ENCODE measurements at places on chromosomes 5 and 9.

- peak; percentile 52 for DNase-seq
These were observed 114.9 kb upstream of the NFIB start for GRCh38 chr9:14428781-14429230.

- no peak for DNase-seq
These were observed 81.0 kb downstream of the F2RL2 start for GRCh38 chr5:76542241-76542640.

DNA sequence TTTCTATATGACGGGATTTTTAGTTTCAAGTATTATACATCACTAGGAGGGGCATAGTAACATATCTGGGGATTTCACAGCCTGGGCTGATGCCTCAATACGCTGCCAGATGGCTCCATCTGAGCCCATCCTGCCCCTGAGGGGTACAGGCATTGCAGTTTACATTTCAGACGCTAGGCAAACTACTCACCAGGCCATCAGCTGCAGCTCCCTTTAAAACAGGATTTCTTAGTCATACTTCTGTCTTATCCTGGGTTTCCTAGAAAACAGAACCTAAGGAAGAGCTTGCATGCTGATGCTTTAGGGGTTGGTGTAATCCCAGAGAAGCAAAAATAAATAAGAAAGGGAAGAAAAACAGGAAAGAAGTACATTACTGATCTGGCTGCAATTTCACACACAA, 372.8 kb upstream of the PIK3R1 start:
- DNase-seq = no peak

DNA sequence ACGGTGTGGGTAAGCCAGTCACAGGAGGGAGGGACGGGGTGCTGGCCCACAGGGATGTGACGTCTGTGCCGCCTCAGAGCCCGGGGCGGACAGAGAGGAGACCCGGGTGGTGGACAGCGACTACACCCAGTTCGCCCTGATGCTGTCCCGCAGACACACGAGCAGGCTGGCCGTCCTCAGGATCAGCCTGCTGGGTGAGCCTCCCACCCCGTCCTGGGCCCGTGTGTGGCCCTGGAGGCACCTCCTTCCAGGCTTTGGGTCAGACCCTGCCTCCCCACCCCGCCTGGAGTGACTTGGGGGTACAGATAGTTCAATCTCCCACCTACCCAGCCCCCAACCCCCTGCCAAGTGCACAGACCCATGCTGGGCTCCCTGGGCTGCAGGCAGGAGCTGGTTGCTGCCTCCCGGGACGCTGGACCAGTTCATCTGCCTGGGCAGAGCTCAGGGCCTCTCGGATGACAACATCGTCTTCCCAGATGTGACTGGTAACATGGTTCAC, 1.7 kb downstream of the LCN12 start:
- DNase-seq = no peak

GRCh38 chr9:129568560-129569501, 52.1 kb downstream of the C9orf50 start:
- no peak for DNase-seq

DNA sequence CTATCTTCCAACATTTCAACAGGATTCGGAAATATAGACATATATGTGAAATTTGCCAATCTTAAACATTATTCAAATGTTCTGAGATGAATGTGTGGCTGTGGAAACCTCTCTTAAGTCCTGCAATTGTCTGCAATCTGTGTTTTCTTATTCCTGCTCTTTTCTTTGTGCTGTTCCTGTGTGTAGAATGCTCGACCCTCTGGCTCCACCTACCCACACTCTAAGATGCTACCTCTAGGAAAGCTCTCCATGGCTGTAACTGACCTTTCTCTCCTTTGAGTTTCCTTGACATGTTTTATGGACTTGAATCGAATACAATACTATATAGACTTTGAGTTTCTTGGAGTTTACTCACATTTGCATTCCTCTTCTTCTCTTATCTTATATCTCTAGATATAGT, 120.6 kb upstream of the ASTN2 start:
- no peak for DNase-seq

GRCh38 chr9:116765011-116765410, 77.9 kb downstream of the TRIM32 start:
- no peak for DNase-seq

GRCh38 chr9:92971776-92972175, 24.5 kb downstream of the FGD3 start:
- DNase-seq = no peak

GRCh38 chr5:88824892-88825583, 57.9 kb downstream of the MEF2C start:
- no peak for DNase-seq

- DNase-seq = peak; percentile 15
These were observed 117.1 kb upstream of the WWC1 start for GRCh38 chr5:168174376-168174775.

GRCh38 chr5:164727012-164727411, 1221.6 kb downstream of the MAT2B start:
- no peak for DNase-seq

DNA sequence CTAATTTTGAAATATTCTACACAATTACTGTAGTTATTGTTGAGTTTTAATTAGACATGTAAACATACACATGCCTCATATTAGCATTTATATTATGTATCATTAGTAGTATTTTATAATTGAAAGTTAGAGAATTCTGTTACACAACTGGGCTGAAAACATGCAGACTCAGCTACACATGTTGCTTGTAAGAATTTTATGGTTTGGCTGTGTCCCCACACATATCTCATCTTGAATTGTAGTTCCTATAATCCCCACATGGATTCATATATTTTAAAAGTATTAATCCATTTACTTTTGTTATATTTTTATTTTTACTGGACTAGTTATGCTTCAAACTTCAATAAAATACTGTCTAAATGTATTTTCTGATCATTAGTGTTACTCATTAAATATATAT, 2075.3 kb upstream of the C9orf72 start:
- no peak for DNase-seq

DNA sequence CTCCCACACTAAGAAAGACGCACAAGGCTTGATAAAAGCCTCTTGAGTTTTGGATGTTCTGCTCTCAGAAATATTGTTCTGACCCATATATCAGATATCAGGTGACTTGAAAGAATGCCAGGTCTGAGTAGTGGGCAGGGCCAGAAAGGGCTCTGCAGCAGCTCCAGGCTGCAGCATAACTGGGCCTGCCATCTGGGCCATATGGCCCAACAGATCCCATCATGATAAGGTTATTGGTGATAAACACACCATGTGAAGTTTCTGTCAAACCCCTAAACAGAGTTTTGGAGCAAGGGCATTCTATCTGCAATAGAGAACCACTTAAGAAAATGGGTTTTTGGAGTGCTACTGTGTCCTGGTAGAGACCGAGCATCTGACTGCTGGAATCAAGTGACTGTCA, 29.8 kb upstream of the NPM1 start:
- DNase-seq = no peak

- no peak for DNase-seq
These were observed 201.3 kb downstream of the ALDH1A1 start for GRCh38 chr9:72751541-72751940.

DNA sequence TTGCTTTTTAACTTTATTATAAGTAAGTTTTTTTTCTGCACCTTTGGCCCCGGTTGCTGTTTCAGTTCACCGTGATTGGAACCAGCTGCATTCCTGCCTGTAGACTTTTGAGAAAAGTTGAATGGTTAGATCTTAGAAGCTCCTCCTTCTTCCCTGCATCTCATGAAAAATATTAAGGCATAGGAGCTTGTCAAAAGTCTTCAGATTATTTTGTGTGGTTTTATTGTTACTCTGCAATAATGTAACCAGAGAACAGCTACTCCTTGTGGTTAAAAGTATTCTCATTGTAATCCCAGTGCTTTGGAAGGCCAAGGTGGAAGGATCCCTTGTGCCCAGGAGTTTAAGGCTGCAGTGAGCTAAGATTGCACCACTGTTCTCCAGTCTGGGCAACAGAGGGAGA, 3.3 kb upstream of the SLC2A8 start:
- no peak for DNase-seq

GRCh38 chr9:86511614-86512360, 157.6 kb upstream of the TUT7 start:
- no peak for DNase-seq

GRCh38 chr5:107451028-107451427, 219.7 kb downstream of the EFNA5 start:
- no peak for DNase-seq

DNA sequence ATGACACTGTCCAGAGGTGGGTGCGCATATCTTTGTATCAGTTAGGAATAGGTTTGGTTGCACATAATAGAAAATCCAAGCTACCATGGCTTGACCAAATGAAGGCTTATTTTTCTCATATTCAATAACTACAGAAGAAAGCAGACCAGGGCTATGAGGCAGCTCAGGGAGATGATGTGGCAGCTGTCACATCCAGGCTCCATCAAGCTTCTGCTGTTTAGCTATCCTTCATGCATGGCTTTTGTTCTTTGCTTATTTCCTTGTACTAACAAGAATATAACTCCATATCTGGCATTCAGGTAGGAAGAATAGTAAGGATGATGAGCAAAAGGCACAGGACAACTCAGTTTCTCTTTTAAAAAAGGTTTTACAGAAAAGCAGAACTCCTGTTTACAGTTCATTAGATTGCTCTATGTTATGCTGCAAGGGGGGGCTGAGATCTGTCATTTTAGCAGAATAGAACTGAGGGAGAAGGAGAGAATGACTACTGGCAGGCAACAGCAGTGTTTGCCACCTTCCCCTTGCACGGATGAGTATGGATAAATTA, 336.1 kb downstream of the MLLT3 start:
- no peak for DNase-seq

- DNase-seq = no peak
These were observed 38.7 kb upstream of the SYNPO start for GRCh38 chr5:150601491-150602345.

- no peak for DNase-seq
These were observed 18.9 kb upstream of the NSMF start for GRCh38 chr9:137477778-137478612.

DNA sequence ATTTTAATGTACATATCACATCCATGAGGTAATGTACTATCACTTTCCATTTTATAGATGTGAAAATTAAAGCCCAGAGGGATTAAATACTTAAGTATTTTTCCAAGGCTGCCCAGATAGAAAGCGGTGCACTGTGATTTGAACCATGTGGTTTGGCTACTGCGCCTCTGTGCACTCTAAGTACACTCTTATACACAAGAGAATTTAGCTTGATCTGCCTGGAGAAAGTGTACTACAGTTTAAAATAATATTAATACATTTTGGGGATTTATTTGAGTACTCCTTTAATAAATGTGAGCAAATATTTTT, 360.4 kb upstream of the ACTBL2 start:
- DNase-seq = peak; percentile 1

DNA sequence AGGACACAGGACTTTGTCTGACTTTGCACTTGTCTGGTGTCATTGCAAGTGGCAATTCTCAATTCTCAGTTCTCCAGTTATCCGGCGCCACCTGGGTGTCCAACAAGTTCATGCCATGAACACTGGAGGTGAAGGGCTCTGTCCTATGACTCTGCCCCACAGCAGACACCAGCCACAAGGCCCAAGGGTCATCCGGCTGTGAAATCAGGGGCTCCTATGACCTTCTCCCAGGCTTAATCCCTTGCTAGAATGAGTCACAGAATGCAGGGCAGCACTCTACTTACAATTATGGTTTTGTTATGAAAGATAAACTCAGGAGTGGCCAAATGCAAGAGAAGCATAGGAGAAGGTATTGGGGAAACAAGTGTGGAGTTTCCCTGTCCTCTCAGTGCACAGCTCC, 392.0 kb downstream of the GADD45G start:
- DNase-seq = no peak

- no peak for DNase-seq
These were observed 368.3 kb downstream of the CAAP1 start for GRCh38 chr9:26524267-26524666.

DNA sequence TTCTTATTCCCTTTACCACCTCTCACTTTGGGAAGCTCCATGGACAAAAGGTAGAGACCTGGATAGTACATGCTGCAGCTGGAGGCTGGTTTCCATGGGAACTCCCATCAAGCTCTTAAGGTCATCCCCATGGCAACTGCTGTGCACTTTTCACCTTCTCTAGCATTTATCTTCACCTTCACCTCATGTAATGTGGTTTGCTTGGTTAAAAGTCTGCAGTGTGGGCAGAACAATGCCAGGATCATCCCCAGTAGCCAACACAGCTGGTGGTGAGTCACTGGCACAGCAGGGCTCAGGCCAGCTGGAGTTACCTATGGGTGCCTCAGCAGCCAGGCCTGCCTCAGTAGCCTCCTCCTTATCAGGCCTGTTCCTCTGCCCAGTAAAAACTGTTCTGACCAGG, 210.5 kb downstream of the GRIA1 start:
- no peak for DNase-seq

DNA sequence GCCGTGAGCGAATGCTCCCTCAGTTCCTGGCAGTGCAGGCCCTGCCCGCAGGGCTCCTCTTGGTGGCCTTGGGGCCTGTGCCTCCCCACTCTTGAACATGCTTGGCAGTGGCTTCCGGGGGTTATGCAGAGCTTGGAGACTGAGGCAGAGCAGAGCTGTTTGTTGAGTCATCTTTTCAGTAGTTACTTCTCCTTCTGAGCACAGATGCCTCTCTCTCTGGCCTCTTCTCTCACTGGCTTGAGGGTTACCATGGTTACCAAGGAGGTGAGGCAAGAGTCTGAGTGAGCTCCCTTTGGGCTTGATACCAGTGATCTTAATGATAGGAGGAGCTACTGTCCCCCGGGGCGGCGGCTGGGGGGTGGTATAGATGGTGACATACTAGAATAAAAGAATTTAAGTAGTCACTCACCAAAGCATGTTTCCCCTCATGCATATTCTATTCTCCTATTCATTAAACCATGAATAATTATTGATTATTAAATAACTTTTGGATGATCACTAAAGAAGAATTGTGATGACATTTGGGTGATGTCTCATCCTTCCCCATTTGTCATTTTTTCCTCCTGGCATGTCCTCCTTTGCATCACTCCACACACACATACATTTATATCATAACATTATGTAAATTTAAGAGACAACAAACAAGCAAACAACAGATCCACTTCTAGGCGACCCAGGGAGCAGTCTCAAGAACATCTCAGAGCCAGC, 111.1 kb downstream of the ARHGAP26 start:
- peak; percentile 29 for DNase-seq

GRCh38 chr9:105661011-105661410, 1.2 kb upstream of the TAL2 start:
- peak; percentile 1 for DNase-seq

GRCh38 chr5:20615888-20616563, 628.0 kb upstream of the CDH18 start:
- no peak for DNase-seq

DNA sequence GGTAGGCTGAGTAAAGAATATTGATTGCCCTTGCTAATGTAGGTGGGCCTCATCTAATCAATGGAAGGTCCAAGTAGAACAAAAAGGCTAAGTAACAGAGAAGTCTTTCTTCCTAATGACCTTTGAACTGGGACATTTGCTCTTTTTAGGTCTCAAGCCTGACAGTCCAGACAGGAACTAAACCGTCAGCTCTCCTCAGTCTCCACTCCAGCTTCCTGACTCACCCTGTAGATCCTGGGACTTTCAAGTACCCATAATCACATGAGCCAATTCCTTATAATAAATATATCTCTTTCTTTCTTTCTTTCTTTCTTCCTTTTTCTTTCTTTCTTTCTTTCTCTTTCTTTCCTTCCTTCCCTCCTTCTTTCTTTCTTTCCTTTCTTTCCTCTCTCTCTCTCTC, 479.5 kb upstream of the PAPPA start:
- no peak for DNase-seq

- DNase-seq = peak; percentile 89
These were observed 19.1 kb downstream of the TRIM14 start for GRCh38 chr9:98099898-98100297.

Measured in DMS79 treated with DMSO at 0.1 percent for 48 hours (cell line).